ENCODE measurements at places on chromosomes 3 and 15.

DNA sequence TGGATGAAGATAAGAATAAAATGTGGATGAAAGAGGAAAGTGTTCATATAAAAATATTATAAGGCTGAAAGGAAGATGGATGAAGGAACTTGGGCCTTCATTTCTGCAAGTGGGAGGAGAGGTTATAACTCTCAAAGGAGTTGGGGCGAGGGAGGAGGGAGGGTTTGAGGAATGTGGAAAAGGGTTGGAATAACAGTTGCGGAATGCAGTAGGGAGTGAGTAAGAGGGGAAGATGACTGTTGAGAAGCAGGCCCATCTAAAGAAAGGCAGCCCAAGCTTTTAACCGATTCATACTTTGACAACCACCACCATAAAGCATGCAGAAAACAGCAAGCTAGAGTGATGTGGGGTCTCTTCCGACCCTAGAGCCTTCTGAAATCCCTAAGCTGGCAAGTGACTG lies 8.3 kb upstream of the TM4SF4 start:
- DNase-seq, result no peak

DNA sequence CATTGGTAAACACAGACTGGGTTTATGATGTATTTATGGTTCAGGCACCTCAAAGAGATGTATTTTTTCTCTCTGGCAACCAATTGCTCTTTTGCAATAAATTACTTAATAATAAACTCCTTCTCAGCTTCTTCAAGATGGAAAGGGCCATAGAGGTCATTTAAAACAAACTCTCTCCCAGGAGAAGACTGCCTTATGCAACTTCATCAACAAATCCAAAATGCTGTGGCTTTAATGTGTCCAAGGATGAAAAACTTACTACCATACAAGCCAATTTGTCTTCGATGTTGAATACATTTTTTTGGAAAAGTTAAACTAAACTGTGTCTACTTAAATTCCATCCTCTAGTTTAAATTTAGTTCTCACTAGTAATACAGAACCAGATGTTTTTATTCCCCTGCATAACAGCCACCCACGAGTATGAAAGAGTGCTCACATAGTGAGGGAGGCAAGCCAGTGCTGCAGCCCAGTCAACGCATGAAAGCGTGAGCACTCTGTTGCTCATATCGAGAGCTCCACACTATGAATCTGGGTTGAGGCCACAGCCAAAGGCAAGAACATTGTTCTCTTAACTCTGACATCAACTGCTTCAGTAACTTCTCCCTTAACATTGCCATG lies 761.3 kb upstream of the GRM7 start:
- DNase-seq, result no peak

DNA sequence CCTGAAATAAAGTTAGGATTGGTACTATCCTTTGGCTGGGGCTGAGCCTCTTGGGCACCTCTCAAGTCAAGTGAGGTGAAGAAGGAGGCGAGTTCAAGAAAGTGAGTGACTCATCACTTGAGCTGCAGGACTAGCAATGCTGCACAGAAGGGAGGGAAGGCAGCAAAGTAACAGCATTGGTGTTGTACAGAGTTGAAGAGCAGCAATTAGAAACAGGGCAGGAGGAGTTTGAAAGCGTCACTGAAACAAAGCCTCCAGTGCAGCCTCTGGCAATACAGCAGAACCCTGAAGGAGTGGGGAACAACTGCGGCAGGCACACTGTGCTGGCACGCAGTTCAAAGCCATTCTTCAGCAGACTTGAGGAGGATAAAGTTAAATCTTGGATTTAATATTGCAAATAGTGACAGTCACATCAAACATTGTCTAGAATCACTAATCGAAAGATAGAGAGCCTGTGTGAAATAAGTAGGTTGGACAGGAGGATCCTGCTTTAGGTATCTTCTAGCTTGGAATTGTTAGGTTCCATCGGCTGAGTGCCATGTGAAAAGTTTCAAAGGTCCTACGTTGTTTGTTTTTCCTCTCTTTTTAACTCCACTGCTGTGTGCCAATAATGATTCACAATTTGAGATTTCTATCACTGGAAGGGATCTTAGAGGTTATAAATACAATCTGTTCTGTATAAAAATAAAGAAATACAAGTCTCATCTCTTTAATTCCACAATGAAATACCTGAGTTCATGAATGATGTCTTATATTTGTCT lies 479.8 kb downstream of the NAALADL2 start:
- DNase-seq, result no peak

GRCh38 chr15:81026836-81027599 lies 26.3 kb downstream of the TLNRD1 start:
- DNase-seq, result no peak

DNA sequence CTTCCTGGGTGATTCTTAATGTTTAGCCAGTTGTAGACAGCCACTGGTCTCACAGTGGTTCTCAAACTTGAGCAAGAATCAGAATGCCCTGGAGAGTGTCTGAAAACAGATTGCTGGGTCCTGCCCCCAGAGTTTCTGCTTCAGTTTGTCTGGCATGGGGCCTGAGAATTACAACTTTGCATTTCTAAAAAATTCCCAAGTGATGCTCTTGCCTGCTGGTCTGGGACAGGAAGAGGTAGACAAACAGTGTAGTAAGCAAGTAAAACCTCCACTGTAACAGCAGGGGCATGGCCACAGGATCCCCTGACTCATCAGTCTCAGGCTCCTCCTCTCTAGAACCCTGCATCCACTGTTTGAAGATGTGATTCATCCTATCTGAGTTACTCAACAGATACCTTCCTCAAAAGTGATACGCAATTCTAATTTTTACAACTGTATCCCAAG lies 36.5 kb downstream of the DZIP1L start:
- DNase-seq, result no peak

GRCh38 chr3:8778475-8778874 lies 9.1 kb upstream of the OXTR start:
- DNase-seq, result no peak

- DNase-seq, result no peak
Measured at GRCh38 chr3:26307192-26307591, 315.4 kb upstream of the LRRC3B start.

- no peak for DNase-seq
Measured at GRCh38 chr3:170046269-170047132, 8.7 kb downstream of the GPR160 start.

DNA sequence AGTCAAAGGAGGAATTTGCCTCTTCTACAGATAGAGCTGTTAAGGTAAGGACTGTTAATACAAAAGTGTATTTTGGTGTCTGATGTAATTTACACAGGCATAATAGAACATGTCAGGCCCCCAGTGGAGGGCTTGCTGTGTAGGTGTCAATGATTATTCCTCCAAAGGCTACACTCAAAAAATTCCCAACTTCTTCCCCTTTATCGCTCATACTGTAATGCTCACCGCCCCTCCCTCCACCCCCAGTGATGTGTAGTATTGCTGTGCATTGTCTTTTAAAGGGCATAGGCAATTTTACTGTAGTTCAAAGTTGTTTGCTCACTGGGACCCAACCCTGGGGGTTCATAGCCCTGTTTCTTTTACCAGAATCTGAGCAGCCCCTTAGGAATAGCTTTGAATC lies 32.2 kb downstream of the NSUN3 start:
- DNase-seq, result no peak

GRCh38 chr3:128491941-128492670 lies 895 bp downstream of the GATA2 start:
- DNase-seq, result peak; percentile 48

DNA sequence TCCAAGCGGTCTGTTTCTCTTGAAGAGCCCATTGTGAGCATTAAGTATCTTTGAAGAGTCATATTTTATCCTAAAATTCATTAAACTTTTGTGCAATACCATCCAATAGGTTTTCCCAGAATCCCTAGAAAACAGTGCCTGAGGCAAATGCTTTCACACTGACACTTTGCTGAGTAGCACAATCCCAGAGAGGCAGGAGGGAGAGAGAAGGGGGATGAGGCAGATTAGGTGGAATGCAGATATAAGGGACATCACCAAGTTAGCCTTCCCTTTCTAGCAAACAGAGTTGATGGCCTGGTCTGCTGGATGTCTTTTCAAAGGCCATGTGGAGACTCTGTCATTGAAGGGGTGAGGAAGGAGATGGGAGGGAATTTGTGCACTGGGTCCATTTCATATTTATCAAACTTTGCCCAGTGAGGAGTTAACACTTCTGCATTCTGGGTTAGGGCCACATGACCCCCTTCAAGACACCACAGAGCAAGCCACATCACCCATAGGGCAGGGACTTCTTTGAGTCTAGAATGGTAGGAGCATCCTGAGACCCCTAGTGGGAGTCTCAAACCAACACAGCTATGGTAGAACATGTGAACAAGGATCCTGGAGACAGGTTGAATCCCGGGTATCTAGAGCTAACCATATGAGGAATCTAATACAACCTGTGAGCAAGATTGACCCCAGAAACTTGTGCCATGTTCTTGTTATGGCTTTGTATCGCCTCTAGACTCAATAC lies 32.0 kb upstream of the SEMA6D start:
- DNase-seq, result no peak

GRCh38 chr3:115709093-115709492 lies 85.8 kb downstream of the GAP43 start:
- no peak for DNase-seq

GRCh38 chr15:33987444-33987843 lies 19.1 kb downstream of the CHRM5 start:
- no peak for DNase-seq

- no peak for DNase-seq
Measured at GRCh38 chr3:14201940-14202684, 23.5 kb downstream of the LSM3 start.

DNA sequence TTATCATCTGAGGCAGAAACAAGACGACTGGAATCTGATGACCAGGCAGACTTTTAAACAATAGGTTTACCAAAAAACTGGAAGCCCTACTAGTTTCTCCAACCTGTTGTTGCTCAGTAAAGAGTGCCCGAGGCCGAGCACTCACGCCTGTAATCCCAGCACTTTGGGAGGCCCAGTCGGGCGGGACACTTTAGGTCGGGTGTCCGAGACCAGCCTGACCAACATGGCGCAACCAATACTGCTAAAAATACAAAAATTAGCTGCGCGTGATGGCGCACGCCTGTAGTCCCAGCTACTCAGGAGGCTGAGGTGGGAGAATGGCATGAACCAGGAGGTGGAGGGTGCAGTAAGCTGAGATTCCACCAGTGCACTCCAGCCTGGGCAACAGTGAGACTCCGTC lies 1.1 kb upstream of the WDR5B start:
- no peak for DNase-seq

- no peak for DNase-seq
Measured at GRCh38 chr15:90219421-90220141, 14.2 kb downstream of the CIB1 start.

DNA sequence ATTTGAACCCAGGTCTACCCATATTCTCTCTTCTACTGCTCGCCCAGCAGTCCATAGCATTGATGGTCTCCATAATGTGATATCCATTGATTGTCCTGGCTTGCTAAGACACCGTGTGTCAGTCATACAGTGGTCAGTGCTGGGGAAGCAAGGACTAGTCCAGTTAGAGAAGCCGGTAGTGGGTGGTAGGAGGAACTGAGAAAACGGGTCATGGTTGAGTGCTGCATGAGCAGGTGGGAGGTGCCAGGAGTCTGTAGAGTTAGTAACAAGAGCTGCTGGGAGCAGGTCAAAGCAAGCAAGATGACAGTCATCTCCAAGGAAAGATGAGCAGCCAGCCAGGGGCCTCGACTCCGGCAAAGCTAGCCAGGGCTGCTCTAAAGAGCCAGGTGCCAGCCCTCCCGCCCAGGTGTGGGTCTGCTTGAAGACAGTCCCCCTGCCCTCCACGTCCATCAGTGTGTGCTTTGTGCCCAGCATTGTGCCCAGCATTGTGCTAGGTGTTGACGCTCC lies 29.5 kb upstream of the USP3 start:
- no peak for DNase-seq

DNA sequence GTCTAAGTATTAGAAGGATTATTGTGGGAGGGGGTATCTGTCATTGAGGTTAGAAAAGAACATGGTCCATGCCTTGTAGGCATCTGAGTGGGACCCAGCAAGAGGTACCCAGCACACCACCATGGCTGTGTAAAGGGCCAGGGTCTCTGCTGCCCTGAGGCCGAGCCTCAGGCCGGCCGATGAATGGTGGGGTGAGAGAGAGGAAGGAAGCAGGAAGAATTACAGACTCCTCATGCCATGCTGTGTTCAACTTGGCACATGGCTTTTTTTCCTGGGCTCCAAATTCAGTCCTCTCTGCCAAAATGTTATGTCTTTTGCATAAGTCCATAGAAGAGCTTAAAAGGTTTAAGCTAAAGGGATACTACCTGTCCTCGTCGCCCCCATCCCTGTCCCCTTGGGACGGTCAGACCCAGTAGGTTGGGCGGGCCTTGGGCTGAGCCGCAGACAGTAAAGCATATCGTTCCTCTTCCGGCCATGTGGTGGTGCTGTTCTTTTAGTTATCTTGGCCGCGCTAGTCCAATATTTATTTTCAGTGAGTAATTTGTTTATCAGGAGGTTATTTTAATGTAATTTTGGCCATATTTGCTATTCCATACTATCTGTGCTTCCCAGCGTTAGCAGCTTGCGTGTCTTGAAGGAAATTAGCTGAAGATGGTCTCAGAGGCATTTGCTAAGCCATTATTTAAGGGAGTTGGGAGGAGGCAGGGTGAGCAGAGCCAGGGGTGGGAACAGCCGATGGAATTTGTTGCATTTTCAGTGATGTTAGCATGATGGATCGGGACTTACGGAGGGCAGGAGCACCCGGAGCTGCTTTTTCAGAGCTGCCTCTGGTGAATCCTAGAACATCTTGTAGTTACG lies 152.4 kb downstream of the AGBL1 start:
- peak; percentile 25 for DNase-seq

All from right lung (tissue), 10 donors.